CD4-positive, alpha-beta T cell treated with Interleukin-21 for 1 hour (primary cell): ENCODE measurements at places on chromosomes 4 and X.
A peak's percentile ranks its signal among the peaks of the same experiment; 100 is the strongest.

DNA sequence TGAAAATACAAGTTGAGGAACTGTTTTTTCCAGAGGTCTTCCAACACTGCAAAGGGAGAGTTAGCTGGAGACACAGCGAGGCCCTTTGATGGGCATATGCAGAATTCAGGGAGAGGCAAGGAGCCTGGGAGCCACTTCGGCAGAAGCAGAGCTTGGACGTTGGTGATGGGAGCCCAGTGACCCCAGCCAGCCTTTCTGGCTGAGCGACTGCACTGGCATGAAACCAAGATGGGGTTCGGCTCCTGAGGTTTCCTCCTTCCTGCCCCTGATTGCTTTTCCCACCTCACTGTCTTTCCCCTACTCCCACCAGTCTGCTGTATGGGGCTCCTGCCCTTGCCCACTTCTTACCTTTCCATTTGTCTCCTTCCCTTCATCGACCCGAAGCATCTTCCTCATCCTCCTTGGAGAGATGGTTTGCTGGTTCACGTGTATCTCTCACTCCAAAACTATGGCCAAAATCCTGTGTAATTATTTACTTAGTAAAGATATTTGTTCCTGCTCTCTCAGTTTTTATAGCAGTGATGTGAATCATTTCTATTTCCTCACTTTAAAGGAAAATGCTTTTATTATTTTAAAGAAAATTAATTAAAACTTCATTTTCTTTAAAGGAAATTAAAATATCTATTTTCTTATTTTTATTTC is 100.5 kb downstream of the NFKB1 start:
- no peak for DNase-seq

DNA sequence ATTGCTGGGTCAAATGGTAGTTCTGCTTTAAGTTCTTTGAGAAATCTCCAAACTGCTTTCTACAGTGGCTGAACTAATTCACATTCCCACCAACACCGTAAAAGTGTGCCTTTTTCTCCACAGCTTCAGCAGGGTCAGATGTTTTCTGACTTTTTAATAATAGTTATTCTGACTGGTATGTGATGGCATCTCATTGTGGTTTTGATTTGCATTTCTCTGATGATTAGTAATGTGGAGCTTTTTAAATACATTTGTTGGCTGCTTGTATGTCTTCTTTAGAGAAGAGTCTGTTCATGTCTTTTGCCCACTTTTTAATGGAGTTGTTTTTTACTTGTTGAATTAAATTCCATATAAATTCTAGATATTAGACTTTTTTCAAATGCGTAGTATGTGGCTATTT is 257.5 kb upstream of the ANKRD50 start:
- no peak for DNase-seq

GRCh38 chr4:78186597-78187543 is 129.7 kb downstream of the FRAS1 start:
- DNase-seq: no peak

DNA sequence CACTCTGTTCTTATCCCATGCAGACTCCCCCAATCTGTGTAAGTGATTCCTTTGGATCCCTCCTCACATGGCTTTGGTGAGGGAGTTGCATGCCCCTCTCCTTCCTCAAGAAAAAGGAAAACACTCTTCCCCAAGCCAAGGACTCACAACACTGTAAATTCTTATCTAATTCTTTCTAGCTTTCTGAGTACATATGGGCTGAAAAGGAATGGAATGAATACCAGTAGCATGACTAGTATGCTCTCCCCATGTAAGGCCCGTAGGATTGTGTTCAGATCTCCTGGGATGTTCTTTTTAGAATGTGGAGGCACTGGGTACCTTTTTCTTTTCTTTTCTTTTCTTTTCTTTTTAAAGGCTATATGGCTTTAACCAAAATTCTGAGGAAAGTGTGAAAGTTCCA is 17.0 kb upstream of the MAGED1 start:
- DNase-seq: no peak

DNA sequence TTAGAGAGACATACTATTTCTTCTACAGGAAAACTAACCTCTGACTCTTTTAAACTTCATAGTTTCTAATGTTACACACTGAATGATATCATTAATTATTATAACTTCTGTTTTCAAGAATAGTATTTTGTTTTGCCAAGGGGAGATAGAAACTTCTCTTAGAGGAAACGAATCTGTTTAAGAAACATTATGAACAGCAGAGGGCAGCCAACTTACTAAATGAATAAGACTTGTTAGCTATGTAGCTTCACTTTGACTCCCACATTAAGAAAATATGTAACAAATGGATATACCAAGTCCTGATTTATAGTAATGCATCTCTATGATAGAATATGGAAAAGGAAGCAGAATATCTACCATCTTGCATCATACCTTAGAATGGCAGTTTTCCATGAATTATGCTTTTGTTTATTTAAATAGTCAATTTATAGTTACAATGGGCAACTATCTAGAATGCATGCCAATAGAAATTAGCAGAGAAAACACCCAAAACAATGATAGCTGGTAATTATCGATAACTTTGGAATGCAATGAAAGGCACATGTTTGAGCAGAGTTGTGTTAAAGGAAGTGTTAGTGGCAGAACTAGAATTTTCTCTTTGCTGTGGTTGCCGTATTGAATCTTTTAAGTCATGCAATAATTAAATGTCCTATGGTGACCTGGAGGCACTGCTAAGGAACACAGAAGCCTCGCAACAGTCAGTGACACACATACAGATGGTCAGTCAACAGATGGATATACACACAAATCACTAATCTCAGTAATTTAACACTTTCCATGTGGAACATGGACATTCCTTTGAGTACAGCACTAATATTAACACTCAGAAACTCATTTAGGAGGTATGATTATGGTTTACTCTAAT is 105.7 kb upstream of the PDLIM3 start:
- DNase-seq: peak; percentile 8

- DNase-seq: peak; percentile 16
These were observed at the start of gene SLC16A2 for GRCh38 chrX:74421036-74421739. Gene SLC16A2, plus strand, starts transcription at chrX:74421493. Its CDS starts 145 bp downstream, at chrX:74421638.

DNA sequence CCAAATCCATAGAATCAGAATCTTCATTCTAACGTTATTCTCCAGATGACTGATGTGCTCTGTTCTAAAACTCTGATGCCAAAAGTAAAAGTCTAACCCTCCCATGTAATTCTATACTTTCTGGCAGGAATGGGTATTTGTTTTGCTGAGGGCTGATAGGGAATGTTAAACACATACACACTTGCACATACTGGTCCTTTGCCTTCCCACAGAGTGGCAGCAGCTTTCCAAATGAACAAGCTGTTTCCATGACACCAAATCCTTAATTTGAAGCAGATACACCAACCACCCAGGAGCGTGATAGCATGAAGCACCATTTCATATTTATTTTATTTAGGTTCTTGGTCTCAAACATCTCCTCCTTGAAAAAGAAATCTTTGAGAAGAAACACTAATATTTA is 155.5 kb upstream of the PRDX4 start:
- DNase-seq: no peak

DNA sequence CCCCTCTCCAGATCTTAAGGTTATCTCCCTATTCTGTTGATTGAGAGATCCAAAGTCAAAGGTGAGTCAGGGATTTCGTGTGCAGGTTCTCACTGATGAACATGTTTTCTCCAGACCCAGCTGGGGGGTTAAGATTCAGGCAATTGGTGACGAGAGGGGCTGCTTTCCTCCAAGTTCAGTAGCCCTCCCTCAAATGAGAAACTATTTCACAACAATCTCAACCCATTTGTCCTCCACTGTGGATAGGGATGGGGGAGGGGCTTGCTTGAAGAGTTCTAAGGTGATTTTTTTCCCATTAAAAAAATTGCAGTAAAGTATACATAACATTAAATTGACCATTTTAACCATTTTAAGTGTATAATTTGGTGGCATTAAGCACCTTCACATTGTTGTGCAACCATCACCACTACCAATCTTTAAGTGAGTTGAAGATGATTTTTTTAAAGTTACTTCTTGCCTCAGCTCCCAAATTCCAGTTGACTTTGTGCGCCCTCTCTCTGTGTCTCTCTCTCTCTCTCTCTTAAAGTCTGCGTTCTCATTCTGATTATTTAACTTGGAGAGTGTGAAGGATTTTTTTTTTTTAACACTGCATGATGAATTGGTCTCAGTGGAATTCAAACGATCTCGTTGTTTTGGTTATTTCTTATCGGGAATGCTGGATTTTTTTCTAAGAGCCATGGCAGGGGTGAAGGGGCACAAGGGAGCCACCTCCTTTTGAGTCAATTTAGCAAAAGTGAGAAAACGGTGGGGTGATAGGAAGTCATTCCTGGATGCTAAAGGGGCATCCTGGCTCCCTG is 175.9 kb downstream of the SHROOM3 start:
- DNase-seq: no peak

DNA sequence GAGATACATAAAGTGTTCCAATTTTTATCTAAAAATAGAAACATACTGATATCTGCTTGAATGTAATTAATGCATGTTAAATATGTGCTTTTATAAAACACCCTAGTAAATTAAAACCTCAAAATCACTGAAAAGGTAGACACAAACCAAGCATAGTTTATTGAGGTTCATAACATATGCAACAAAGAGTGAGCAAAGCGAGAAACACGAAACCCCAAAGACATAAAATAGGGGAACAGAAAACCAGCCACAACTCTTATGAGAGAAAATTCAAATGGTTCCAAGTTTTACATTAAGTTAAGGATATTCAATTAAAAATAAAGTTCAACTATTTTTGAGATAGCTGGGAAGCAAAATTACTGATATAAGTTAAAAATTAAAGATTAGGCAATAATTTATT is 336.4 kb upstream of the AGA start:
- DNase-seq: no peak

GRCh38 chrX:118216087-118216486 is 99.5 kb upstream of the KLHL13 start:
- no peak for DNase-seq

DNA sequence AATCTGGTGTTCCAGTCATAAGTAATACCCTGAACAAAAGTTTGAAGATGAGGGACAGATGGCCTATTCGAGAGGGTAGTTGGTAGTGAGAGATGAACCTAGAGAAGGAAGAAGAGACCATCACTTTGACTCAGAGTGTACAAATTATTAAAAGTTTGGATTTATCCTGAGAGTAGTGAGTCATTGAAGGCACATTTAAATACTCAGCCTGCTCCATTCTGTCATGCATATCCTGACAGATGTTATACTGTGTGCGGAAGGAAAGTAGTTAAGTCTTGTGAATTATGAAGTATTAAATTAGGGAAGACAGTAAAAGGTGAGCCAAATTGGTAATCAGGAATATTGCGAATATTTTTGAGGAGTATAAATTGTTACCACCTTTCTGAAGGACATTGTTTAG is 93.1 kb downstream of the KLHL34 start:
- no peak for DNase-seq

- DNase-seq: no peak
These were observed 45.7 kb downstream of the MID1 start for GRCh38 chrX:10574663-10575062.

GRCh38 chr4:18422685-18423084 is 401.1 kb upstream of the LCORL start:
- no peak for DNase-seq

DNA sequence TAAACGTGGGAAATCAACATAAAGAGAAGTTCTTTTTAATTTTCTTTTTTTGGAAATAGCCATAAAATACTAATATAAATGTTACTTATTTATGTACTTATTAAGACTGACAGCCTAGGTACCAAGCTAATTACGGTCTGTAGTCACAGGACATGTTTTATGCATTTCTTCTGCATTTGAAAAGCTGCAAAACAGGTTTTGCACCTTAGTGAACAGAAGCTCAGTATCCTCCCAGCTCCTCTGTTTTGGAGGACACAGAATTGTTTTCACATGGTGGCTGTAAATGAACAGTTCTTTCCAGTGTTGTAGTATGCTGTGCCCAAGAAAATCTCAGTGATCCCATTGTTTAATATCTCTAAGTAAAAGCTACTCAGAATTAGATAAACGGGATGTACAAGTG is 1788.0 kb upstream of the TENM3 start:
- no peak for DNase-seq

DNA sequence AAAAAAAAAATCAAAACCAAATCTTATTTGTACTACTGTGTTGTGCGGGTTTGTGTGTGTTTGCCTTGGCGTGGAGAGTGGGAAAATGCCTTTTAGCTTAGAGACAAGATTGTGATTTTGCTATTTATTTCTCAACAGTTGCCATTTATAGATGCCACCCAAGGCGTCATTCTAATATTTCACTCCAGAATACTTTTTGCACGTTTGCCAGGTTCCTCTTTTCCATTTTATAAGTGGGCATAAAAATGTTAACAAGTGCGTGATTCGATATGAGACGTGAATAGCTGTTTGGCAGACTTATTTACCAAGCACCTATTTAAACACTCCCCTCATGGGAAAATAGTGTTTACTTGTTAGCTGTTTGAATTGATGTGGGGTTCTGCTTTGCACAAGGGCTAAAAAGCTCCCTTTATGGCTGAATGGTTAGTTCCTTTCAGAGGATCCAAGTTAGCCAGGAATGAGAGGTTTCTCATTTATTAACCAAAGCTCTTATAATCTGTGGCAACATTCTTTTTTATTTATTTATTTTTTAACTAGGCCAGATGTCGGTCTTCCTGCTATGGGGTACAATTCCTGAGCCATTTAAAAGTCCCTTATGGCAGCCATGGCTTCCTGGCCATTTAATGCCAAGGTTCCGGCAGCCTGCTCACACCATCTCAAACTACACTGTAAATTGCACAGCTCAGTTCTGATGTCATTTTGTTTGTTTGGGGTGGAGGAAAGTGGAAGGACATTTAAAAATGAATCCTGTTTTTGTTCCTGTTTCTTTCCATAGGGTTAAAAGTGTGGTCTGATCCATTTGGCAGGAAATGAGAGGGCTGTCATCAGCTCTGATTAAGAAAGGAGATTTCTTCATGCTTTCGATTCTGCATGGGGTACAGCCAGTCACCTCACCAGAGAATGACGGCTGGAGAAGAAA is 14.6 kb downstream of the SMIM20 start:
- no peak for DNase-seq

DNA sequence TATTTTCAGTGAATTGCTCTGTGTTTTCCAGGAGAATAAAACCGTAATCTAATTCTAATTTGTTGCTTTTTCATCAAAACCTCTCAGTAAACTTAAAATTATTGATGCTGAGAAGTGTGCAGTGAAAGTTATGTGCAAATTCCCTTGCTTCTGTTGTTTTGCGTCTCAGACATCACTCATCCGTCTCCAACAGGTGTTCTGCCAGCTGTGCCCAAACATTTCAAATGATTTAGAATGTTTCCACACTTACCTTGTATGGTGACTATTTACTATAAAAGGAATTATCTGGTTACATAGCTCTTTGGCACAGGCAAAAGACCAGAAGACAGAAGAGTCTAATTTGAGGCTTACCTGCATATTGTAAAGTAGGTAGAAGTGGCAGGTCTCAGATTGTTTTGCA is 184.0 kb downstream of the BMPR1B start:
- DNase-seq: no peak

GRCh38 chrX:27679281-27679680 is 89.1 kb downstream of the DCAF8L2 start:
- no peak for DNase-seq

GRCh38 chrX:130071611-130072344 is 38.5 kb downstream of the ELF4 start:
- DNase-seq: no peak

DNA sequence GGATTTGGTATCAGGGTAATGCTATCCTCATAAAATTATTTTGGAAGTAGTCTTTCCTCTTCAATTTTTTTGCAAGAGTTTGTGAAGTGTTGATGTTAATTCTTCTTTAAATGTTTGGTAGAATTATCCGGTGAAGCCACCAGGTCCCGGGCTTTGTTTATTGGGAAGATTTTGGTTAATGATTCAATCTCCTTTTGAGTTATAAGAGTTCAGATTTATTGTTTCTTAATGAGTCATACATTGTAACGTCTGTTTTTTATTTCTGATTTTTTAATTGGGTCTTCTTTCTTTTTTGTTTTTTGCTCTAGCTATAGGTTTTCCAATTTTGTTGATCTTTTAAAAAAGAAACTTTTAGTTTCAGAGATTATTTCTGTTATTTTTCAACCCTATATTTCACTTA is 412.3 kb downstream of the PDGFC start:
- no peak for DNase-seq
